ENCODE measurements at places on chromosomes 1 and 21.

GRCh38 chr1:8343464-8344001, 25.6 kb downstream of the SLC45A1 start:
- DNase-seq: no peak

DNA sequence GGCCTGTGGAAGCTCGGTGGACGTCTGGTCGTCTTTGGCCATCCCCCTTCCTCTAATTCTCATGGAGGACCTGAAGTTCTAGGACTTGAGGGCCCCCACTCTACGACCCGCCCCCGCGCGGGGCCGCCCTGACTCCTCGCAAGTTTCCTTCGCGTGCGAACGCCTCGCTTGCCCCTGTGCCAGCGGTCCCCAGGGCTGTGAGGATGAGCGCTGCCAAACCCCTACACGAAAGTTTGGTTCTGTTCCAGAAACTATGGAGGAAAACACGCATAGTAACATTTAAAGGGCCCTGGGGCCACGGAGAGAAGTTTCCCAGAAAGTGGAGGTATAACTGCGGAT, 304 bp upstream of the GNG12 start:
- no peak for DNase-seq

DNA sequence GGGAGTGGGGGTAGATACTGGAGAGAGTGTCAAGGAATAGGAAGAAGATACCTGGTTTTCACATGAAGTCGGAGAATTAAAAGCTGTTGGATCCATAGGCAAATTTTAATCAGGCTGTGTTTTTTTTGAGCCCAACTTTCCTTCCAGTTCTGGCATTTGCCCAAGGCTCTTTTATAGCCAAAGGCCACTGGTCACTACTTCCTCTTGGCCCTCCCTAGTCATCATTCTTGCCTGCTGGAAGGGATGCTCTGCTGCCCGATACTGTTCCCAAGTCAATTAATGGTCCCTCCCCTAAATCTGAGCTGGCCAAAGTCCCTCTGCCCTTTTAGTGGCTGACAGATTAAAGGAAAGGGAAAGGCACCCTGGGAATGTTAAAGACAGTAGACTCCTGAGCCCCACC, 102.8 kb upstream of the ZNF648 start:
- DNase-seq: no peak

GRCh38 chr21:33042812-33043211, 17.1 kb downstream of the OLIG2 start:
- DNase-seq: no peak
